ENCODE measurements at places on chromosomes 13 and 19.

DNA sequence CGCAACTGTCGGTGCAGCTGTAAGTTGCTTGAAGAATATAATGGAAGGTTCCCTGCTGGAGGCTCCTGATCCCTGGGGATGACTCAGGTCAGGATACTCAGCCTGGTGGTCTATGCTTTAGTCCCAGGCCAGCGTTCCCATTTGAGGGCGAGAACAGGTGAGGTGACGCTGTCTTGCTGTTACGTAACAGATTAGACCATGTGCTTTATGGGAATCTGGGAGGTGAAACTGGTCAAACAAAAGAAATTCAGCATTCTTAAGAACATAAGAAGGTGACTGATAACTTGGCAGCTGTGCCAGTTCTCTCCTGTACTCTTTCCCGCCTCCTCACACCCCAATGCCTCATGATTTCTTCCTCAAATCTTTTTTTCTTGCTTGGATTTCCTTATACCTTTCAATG lies at the start of gene CXCL17:
Gene CXCL17, minus strand, starts transcription at position 114 of the 400 bp plus-strand sequence. CDS start 114 bp downstream, outside the sequence.
- no peak for DNase-seq

DNA sequence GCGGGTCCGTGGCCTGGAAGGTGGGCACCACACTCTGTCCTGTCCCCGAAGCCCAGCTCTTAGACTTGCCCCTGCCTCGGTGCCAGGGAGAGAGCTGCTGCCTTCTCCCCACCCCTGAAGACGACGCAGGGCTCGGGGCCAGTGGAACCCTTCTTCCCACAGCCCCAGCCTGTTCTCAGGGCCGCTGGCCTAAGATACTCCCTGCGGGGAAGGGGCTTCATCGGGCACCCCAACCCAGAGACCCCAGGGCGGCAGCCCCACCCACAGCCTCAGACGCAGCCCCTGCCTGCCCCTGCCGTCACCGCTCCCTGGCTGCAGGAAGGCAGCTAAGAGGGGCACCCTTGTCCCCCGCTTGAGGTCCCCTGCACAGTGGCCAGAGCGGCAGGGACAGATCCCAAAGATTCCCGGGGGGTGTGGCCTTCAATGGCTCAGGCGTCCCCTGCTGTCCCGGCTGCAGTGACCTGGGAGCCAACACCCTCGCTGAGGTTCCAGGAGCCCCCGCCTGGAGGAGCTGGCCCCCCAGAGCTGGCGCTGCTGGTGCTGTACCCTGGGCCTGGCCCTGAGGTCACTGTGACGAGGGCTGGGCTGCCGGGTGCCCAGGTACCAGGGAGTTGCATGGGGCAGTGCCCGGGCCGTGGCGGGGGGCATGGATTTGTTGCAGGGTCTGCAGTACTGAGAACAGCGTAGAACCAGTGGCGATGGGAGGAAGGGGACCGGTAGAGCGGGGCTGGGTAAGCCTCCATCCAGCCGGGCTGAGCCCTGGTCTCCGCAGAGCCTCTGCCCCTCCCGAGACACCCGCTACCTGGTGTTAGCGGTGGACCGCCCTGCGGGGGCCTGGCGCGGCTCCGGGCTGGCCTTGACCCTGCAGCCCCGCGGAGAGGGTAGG lies 1.0 kb downstream of the AMH start:
- DNase-seq: no peak

DNA sequence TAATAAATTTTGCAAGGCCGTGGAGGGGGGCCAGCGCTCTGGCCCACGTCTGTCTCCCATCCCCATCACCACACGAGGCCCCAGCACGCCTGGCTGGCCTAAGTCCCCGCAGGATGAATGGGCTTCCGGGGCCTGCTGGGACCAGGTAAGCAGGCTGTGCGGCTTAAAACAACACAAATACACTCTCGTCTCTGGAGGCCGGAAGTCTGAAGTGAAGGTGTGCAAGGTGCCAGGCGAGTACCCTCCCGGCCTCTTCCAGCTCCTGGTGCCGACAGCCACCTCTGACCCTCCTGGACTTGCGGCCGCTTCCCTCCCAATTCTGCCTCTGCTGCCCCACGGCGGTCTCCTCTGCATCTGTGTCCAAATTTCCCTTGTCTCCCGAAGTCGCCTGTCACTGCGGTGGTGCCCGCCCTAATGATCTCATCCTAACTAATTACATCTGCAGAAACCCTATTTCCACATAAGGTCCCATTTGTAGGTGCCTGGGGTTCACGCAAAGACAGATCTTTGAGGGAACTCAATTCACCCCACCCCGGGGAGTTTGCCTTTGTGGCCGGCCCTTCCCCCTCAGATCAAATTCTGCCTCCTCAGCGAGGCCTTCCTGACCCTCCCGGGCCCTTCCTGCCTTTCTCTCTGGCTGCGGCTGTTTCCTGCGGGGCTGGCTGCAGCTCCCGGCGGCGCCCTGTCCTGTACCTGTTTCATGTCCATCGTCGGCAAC lies 8.1 kb upstream of the PTBP1 start:
- no peak for DNase-seq

- DNase-seq: peak; percentile 41
Measured at GRCh38 chr19:39052243-39052746, 19.9 kb upstream of the FBXO27 start.

DNA sequence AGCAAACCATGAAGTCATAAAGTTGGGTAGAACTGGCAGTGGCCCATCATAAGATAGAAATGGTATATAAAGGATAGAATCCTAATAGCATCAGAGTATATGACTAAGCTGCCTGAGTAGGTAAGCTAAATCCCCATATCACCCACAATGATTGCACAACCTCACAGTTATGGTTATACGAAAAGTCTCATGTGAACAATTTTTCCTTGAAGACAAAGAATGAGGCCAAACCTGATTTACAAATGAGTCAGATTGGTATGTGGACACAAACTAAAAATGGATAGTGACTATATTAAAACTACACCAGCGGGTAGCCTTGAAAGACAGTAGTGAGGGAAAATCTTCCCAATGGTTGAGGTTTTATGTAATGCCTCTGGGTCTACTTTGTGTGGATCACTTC lies 40.9 kb upstream of the UFM1 start:
- DNase-seq: peak; percentile 86

DNA sequence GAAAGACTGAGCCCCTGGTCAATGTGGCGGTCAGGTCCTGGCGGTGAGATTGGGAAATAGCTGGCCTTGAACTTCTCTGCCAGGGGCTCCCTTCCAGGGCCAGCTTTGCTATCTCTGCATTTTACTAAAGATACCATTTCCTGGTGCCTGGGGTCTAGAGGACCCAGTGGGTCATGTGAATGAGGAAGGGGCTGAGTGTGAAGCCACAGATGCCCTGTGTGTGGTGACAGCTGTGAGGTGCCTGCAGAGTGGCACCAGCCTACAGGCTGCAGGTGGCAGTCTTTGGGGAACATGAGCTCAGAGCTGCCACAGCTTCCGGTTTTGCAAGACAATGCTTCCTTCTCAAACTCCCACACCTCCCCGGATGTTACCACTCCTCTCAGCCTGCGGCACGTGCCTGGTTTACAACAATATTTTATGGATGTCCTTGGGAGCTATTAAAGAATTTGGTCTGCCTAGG lies 5.2 kb upstream of the MLNR start:
- DNase-seq: no peak

- peak; percentile 6 for DNase-seq
Measured at GRCh38 chr19:54209058-54209810, 8.6 kb downstream of the RPS9 start.

- no peak for DNase-seq
Measured at GRCh38 chr19:16040642-16041041, 35.7 kb upstream of the TPM4 start.

- DNase-seq: no peak
Measured at GRCh38 chr13:76621705-76622104, 264.5 kb downstream of the KCTD12 start.

DNA sequence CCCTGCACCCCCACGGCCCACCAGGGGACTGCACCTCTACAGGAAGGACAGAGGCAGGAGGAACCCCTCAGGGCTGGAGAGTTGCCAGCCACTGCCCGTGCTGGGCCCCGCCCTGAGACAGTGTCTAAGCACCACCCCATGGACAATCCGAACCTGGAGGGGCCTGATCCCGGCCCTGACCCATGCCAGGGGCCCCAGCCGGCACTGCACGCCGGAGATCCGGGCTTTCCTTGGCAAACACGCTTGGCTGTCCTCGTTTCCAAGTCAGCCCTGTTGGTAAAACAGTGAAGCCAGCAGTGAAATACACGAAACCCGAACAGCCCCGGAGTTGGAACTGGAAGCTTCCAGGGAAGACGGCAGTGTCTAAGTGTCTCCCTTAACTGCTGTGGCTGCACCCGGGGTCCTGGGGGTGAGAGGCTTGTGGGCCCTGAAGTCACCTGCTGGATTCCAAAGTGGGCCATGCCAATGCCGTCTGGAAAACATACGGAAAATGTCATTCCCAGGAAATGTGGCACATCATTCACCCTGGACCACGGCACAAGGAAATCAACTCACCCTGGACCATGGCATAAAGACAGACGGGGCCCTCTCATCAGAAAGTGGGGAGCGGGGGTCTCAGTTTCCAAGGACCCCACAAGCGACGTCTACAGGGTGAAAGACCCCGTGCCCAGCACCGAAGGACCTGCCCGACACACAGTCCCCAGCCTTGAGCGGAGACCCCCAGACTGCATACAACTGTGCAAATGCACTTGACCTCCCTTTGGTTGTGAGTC lies 30.9 kb downstream of the RASA3 start:
- DNase-seq: no peak

DNA sequence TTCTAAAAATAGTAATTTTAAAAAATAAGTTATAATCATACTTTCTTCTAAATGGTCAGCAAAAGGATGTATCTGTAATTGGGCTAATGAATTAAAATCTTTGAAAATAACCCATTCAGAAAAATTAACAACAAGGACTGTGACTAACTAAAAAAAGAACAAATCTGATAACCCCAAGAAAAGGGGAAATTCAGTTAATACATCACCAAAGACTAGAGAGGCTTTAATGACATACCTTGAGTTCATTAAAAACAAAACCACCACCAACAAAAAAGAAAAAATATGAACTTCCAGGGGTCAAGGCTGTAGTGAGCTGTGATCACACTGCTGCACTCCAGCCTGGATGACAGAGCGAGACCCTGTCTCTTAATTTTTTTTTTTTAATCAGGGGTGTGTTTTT lies 121.8 kb downstream of the TBC1D4 start:
- no peak for DNase-seq

DNA sequence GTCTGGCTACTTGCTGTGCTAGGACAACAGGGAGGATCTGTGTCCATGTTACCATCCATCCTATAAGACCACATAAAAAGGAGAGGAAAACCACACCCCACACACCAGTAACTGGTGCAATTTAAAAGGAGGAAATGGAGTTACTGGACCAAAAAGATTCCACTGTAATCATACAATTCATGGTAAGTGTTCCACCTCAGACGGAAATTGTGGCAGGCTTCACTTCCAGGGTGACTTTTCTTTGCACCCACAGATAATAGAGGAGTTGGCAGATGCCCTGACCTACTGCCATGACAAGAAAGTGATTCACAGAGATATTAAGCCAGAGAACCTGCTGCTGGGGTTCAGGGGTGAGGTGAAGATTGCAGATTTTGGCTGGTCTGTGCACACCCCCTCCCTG lies 2.4 kb downstream of the AURKC start:
- no peak for DNase-seq

- no peak for DNase-seq
Measured at GRCh38 chr13:27534108-27534980, 84.0 kb upstream of the MTIF3 start.

DNA sequence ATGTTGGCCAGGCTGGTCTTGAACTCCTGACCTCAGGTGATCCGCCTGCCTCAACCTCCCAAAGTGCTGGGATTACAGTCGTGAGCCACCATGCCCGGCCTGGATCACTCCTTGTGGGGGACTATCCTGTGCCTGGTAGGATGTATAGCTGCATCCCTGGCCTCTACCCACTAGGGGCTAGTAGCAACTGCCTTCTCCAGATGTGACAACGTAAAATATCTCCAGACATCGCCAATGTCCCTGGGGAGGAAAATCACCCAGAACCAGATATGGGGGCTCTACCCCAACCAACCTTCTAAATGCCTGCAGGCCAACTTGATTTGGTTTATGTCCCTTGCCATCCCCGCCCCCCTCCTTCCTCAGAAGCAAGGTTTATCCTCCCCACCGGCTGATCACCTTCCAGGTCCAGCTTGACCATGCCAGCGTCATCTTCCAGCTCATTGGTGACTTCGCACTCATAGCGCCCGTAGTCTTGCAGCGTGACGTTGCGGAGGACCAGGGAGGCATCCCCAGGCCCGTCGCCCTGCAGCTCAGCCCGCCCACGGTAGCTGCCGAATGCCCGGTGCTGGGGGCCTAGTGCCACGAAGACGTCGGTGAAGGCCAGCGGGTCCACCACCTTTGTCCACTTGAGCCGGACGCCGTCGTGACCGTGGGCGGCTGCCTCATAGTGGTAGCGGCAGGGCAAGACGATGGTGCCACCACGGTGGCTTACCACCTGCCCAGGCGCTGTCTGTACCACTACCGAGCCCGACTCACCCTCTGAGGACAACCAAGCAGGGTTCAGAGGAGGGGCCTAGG lies 12.5 kb downstream of the TM6SF2 start:
- no peak for DNase-seq

DNA sequence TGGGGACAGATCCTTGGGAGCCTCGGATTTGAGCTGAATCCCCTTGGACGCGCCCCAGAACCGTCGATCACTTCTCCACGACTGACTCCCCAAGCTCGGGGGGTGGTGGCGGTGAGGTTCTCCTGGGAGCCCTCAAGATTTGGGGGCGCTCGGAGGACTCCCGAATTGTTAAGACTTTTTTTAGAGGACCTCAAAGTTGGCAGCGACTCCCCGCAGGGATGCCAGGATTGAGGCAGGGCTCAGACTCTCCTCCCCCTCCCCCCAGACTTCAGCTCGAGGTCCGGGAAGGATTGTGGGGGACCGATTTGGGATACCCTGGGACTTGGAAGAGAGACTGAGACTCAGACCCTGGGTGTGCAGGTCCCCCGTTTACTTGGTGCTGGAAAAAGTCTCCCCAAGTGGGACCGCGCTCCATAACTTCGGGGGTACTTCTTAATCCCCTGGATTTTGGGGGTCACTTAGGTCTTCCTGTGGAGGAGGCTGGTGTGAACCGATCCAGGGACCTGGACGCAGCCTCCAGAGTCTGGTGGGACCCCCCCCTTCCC lies 665 bp downstream of the VASP start:
- no peak for DNase-seq

DNA sequence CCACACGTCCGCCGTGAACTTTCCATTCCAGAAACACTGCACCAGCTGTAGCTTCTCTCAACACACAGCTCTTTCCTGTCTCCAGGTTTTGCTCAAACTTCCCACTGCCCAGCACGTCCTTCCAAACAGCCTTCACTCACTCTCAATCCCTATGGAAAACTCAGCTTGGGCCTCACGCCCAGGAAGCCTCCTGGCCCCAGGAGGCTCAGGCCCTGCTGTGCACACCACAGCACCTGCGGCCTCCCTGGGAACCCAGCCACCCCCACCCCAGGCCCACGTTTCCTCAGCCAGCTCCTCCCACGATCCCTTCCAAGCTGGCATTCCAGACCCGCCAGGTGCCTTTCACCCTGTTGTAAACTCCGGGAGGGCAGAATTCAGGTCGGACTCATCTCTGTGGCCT lies 35.2 kb downstream of the C13orf46 start:
- no peak for DNase-seq

- peak; percentile 41 for DNase-seq
Measured at GRCh38 chr19:46913852-46914430, 53.1 kb downstream of the ARHGAP35 start.

- no peak for DNase-seq
Measured at GRCh38 chr19:41612483-41612882, 14.4 kb downstream of the CEACAM4 start.

- DNase-seq: no peak
Measured at GRCh38 chr13:112782429-112783010, 92.7 kb downstream of the ATP11A start.

- DNase-seq: no peak
Measured at GRCh38 chr19:15812060-15812722, 3.3 kb downstream of the OR10H1 start.

- DNase-seq: peak; percentile 62
Measured at GRCh38 chr13:42354241-42355091, 82.5 kb downstream of the AKAP11 start.

- peak; percentile 44 for DNase-seq
Measured at GRCh38 chr13:47480951-47481350, 520.1 kb downstream of the SUCLA2 start.

All from fibroblast of skin of abdomen (primary cell).